T-helper 17 cell (primary cell): ENCODE measurements at places on chromosomes 11 and 22.

DNA sequence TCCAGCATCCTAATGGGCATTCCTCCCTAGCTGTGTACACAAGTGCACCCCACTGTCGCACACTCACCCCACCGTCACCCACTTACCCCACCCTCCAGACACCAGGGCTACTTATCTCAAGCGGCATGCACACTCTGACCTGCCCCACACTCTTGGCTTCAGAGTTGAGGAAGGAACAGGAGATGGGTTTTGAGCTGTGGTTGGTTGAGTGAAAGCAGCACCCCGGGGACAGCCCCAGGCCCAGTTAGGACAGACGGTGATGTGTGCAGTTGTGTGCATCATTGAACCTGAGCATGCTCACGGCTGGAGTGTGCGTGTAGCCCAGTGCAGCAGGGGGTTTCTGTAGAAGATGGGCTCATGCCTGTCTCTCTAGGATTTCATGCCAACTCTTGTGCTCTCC, 32.5 kb downstream of the AHNAK start:
- no peak for DNase-seq

GRCh38 chr11:86785576-86785975, 14.8 kb upstream of the PRSS23 start:
- DNase-seq, result no peak

DNA sequence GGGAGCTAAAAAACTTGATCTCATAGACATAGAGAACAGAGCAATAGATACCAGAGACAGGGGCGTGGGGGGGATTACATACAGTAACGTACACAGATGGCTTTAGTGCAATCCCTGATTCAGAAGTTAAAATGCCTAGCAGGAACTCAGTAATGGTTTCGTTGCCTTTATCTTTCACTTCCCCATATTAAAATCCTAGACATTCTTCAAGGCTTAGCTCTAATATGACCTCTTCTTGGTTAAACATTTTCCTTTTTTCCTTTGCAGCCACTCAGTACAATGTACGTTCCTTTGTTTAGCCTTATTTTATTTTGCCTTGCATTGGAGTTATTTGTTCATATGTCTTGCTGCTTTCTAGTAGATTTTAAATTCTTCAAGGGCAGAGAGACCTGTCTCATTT, 104.9 kb downstream of the C11orf87 start:
- no peak for DNase-seq

- no peak for DNase-seq
These were observed 103.1 kb downstream of the PRR5L start for GRCh38 chr11:36399236-36399635.

DNA sequence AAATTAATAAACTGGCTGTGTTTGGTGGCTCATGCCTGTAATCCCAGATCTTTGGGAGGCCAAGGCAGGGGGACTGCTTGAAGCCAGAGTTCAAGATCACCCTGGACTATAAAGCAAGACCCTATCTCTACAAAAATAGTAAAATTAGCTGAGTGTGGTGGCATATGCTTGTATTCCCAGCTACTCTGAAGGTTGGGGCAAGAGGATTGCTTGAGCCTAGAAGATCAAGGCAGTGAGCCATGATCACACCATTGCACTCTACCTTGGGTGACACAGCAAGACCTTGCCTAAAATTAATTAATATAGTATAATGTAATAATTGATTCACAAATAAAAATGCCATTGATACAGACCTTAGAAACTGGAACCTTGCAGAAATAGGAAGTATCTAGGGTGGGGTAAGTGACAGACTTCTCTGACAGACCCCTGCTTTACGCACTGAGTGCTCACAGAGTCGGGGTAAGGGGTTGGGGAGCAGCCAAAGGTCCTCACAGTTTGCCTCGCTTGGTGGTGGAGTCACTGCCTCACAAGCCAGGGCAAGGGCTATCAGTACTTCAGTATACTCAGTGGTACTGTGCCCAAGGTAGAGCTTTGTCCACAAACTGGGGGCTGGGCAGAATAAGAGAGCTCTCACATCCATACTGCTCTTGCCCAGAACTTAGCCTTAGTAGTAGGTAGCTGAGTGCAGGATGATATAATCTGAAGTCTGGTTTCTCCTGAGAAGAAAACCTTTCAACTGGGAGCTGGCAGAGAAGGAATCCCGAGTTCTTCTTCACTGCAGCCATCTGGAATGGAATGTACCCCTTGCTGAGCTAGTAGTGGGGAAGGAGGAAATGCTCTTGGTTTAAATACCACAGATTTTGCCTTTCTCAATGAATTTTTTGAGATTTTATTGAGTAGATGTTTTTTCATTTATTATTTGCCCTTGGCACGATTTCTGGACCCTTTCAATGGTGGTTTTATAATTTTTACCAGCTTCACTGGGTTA, 65.5 kb downstream of the EMSY start:
- DNase-seq, result no peak

DNA sequence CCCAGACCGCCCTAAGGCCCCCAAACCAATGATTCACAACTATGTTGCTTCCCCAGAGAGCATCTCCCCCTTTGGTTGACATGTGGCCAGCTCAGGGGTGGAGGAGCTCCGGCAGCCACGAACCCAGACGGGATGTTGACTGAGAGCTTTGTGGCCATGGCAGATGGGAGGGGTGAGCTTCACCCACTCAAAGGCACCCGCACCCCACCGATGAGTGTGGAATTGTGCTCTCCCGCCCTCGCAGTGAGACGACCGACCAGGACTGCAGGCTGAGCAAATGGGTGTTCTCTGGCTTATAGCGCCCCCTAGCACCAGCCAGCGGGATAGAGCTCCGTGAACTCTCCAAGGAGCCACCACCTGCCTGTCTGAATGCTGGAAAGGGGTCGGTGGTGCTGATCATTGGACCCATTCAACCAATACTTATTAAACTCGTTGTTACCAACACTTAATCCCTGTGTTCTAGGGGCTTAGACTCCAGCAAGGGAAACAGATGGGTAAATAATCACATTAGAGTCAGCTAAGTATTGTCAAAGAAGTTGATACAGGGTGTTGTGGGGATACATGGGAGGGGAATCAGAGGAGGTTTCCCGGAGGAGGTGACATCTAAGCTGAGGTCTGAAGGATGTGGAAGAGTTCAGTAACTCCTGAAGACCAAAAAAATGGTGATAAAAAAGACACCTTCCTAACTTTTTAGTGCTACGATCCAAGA, 4.5 kb upstream of the TIMP3 start:
- DNase-seq, result peak; percentile 24

DNA sequence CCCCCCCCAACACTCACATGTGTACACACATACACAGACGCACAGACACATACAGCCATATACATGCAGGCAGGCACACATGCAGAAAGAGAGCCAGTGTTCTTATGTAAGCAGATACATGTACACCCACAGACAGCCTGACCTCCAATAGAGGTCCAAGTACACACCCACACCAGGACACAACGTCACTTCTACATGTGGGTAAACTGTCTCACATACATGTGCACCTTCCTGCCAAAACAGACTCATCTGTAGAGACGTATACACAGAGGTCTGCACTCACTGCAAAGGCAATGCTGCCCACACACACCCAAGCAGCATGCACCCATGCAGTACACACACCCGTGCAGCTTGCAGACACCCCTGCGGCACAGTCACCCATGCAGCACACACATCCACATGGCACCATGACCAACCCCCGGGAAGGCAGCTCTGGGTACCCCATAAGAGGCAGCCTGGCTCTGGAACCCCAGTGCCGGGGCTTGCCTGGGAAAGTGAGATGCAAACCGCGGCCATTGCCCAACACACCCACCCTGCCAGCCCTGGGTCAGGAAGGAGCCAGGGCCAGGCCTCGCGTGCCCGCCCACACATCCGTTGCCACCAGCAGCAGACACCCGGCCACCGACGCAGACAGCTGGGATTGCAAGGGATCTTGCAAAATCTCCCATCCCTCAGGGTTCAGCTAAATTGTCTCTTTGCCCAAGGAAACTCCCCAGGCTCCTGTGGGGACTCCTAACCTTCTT, 10.1 kb downstream of the CASTOR1 start:
- DNase-seq, result no peak

- DNase-seq, result peak; percentile 34
These were observed 24.8 kb upstream of the TTC12 start for GRCh38 chr11:113289431-113290187.

DNA sequence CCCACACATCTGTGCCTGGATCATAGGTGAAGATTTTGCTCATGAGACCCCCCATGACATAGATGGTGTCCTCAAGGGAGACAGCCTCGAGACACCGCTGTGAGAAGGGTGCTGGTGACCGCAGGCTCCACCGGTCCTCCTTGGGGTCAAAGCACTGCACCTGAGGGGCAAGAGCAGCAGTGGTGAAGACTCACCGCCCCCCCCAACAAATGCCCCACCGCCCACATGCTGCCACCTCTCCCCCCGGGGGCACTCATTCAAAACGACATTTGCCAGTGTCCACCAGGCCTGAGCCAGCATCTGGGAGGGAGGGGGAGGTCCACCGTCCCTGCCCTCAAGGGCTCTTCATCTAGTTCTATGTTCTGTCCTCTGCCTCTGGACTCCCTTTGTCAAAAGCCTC, 9.3 kb downstream of the KLHL35 start:
- DNase-seq, result no peak

DNA sequence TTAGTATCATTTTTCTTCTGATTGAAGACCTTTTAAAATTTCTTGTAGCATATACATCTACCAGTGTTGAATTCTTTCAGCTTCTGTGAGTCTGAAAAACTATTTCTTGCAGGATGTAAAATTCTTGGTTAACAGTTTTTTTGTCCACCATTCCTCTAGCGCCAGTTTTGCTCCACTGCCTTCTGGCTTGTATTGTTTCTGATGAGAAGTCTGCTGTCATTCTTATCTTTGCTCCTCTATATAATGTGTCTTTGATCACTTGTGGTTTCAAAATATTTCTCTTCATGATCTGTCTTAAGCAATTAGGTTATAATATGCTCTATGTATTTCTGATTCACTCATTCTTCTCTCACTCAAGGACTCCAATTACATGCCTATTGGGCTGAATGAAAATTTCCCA, 152.3 kb downstream of the INSC start:
- DNase-seq, result no peak
